NK-92 treated with Interleukin-12 subunit alpha and Interleukin-12 subunit beta, amount 100 ng/mL, for 24 hours (cell line): ENCODE measurements at places on chromosomes 11 and 22.

GRCh38 chr11:12411806-12412727, 34.7 kb downstream of the PARVA start:
- no peak for DNase-seq

- no peak for DNase-seq
Measured at GRCh38 chr22:28600546-28601143, 79.0 kb downstream of the TTC28 start.

GRCh38 chr11:33419924-33420323, 162.7 kb downstream of the HIPK3 start:
- no peak for DNase-seq

- DNase-seq, result no peak
Measured at GRCh38 chr22:31734512-31734911, 15.4 kb downstream of the PRR14L start.

DNA sequence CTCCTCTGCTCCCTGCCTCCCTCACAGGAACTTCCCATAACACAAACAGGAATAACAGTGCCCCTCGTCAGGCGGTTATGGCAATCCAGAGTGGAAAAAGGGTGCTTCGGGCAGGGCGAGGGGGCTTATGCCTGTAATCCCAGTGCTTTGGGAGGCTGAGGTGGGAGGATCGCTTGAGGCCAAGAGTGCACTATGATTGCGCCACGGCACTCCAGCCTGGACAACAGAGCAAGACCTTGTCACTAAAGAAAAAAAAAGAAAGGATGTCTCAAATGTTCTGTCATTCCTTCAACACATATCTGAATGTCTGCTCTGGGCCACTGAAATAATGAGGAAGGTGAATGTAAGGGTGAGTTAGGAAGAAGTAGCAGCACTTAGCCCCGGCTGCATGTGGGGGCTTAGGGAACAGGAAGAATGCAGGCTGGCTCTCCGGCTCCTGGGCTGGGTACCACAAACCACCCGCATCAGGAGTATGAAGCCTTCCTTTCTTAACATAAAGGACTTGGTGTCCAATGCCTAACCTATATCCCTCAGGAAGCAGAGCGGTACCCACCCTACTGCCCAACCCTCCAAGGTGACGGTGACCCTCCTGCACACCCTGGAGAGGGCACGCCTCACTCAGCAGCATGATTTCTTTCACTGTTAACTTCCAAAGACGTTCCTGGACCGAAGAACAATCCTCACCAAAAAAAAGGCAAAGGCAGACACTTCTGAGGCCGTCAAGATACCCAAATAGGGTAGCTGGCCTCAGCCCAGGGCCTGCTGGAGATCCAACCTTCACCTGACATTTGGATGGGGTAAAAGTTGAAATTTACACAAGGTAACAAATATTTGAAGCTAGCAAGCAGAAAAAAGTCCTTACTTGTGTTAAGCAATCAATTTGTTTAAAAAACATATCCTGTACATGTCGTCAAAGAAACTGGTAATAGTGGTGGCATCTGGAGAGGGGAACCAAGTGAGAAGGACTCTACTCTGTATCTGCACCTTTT, 3.8 kb downstream of the CPT1A start:
- no peak for DNase-seq

DNA sequence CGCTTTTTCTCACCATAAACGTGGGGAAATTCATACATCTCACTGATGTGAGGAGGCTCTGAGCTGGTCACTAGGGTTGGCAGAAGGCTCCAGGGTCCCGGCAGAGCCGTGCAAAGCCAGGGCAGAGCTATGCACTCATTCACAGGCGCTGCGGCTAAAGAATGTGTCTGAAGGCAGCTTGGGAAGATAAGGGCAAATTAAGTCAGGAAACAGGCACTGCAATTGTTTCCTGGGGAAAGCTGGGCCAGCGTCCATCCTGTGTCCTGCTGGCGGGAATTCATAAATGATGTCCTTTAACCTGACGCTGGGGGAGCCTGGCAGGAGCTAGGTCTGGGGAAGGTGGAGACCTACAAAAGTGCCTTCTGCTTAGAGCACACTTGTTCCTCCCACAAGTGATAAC, 27.6 kb downstream of the PKNOX2 start:
- no peak for DNase-seq

DNA sequence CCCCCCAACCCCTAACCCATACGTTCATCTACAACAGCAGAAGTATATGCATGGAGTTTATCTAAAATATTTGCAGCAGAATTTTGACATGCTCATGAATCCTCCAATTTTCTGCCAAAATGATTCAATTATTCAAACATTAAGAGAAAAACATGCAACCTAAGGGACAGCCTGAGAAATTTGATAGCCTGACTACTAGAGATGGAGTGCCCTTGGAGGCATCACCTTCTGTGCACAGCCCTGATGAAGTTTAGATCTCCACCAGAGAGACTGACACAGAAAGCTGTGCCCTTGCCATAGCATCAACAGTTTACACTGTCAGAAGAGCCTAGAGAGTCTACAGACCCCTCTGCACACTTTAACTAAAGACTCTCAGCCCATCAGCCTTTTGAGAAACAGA, 217.7 kb downstream of the LUZP2 start:
- no peak for DNase-seq

- DNase-seq, result no peak
Measured at GRCh38 chr22:36471341-36471821, 10.1 kb downstream of the TXN2 start.

DNA sequence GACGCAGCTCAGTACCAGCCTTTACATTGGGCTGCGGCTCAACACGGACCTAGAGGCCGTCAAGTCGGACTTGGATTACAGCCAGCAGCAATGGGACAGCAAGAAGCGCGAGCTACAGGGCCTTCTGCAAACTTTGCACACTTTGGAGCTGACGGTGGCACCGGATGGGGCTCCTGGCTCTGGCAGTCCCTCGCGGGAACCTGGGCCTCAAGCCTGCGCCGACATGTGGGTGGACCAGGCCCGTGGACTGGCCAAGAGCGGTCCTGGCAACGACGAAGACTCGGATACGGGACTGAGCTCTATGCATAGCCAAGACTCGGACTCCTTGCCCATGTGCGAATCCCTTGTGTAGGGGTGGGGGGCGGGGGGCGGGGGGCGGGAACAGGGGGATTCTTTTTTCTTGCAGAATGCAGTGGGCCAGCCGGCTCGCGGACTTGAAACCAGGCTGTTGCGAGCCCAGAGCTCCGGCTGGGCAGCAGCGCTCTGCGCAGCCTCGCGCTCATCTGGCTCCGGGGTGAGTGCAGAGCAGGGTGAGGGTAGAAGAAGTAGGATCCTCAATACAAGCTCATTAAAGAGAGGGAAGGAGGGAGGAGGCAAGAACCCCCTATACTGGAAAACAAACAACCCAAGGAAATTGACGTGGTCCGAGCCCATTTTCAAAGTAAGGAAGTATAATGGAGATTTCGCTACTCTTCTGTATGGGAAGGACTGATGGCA, 1.8 kb downstream of the RASSF10 start:
- DNase-seq, result no peak

DNA sequence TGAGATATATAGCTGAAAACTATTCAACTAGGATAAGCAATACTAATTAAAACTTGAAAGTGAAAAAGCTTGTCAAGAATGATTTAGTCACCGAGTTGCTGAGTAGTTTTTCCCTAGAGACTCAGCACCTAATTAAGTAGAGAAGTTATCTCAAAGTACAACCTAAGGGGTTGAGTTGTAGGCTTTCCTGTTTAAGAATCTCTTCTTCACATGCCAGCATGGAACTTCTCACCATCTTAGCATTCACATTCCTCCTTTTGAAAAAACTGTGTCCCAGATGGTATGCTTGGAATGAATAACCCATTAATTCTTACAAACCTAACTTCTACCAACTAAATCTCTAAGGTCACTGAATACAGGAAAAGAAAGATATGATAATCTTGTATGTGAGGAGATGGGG, 303.3 kb upstream of the ZC3H12C start:
- DNase-seq, result no peak

DNA sequence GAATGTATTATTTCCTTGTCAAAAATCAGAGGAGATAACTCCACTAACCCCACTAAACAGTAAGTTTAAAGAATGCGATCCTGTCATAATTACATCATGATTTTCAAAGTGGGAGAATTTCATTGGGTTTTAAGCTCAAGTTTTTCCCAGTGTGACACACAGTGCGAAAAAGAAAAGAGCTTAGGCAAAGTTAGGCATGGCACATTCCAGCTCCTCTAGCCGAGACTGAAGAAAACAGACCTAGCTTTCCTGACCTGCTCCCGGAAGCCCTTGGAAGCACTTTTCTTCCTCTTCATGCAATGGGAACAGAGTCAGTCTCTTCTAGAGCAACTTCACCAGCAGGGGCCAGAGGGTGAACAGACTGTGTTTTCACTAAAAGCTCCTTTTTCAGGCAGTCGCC, 76.6 kb upstream of the AKIP1 start:
- DNase-seq, result no peak

- no peak for DNase-seq
Measured at GRCh38 chr11:71366076-71366475, 82.1 kb downstream of the DHCR7 start.

DNA sequence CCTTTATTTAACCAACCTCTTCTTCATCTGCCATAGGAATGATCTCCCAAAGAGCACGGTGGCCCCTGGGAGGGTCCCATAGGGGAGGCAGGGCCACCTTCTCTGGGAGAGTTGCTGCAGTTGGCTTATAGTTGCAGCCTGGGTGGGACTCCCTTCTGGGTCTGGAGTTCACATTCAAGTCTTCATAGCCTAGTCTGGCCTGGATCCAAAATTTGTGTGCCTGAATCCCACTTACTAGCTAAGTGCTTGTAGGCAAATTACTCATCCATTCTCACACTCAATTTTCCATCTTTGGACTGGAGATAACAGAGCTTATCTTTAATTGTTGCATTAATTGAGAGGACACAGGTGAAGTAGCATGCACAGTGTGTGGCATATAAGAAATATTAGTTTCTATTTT, 163.6 kb downstream of the GRIK4 start:
- DNase-seq, result no peak

DNA sequence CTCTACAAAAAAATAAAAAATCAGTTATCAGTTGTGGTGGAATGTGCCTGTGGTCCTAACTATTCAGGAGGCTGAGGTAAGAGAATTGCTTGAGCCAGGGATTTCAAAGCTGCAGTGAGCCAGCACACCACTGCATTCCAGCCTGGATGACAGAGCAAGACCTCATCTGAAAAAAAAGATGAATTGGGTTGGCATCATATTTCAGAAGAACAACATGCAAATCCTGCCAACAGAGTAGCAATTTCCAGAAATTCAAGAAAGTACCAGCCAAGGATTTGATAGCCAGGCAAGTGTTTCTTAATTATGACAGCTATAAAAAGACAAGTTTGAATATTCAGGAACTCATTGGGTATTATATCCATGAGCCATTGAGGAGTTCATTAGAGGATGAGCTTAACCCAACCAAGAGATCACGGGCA, 75.2 kb downstream of the USP47 start:
- DNase-seq, result no peak

- no peak for DNase-seq
Measured at GRCh38 chr22:27756212-27756660, 45.3 kb downstream of the MN1 start.

DNA sequence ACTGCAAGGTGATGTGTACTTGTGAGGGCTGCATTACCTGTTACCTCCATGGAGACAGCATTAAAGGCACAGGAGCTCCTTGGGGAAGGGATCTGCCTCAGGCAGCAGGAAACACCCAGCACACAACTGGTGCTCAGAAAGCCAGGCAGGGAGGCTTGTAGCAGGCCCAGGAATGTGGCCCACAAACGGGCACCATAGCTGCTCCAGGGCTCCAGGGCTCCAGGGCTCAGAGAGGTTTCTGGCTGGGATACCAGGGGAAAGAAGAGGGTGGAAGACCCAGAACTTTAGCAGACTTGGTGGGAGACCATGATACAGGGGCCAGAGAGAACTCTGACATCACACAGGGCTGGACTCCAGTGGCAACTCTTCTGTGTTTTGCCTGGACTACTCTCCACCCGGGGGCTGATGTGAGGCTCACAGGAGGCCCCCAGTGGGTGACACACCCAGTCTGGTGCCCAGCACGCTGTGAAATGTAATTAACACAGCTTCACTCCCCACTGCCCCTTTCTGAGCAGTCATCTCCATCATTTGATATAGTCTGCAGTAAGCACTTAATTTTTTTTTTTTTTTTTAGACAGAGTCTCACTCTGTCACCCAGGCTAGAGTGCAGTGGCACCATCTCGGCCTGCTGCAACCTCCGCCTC, 14.7 kb upstream of the SULT4A1 start:
- no peak for DNase-seq

DNA sequence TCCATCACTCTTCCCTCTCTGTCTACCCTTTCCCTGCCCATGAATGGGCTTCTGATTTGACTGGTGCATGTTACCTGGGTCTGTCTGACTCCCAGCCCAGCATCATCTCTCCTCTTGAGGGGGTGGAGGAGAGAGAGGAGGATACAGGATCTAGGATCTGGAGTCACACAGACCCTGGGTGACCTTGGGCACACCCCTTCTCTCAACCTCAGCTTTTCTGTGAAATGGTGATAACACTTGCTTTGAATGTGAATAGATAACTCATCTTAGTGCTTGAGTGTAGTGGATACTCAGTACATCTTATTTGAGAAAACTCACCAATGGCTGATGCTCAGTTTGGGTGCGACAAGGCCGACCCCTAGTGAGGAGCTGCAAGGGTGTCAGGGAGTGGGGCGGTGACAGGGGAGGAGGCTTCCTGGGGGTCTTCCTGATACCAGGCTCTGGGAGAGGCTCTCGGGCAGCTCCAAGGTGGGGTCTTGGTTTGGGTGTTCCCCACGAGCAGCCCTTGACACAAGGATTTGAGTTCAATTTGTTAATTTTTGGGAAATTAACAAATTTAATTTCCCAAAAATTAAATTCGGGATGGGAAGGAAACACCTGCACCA, 9.0 kb downstream of the INCENP start:
- DNase-seq, result no peak

- DNase-seq, result no peak
Measured at GRCh38 chr11:96213500-96213899, 129.5 kb downstream of the MAML2 start.

DNA sequence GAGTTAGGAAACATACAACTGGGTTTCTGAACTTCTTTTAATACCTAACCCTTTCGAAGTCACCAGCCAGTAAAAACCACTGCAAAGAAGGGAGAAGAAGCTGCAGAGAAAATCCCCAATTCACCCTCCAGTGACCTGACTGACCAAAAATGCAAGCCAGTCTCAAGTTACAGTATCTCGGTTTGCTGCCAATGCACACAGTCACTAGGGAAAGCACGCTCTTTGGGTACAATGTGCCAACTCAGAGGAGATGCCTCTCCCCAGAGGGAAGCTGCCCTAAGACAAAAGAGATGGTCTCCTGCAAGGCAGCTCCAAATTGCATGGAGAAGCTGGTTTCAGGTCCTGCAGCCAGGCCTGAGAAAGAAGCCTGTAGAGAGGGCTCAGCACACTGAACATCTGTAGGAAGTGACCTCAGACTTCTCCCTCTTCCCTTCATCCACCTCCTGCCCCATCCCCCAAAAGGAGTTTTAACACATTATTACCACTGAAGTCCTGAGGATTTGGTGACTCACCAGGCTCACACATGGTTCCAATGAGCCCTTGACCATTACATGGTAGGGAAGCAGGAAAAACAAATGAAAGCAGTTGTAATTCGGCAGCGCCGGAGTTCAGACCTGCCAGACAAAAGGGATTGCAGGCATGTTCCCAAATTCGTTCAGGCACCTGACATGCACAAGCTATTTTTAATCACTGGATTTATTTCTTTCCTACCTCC, 90.1 kb downstream of the ETS1 start:
- no peak for DNase-seq

- DNase-seq, result no peak
Measured at GRCh38 chr11:13091373-13091772, 82.3 kb downstream of the RASSF10 start.

GRCh38 chr11:121566279-121567168, 113.8 kb upstream of the SORL1-AS1 start:
- DNase-seq, result no peak
